Activated T-cell treated with anti-CD3 and anti-CD28 coated beads, Interleukin-2, amount 50 U/mL, for 24 hours (primary cell): ENCODE measurements at places on chromosomes 12 and 14.
A peak's percentile ranks its signal among the peaks of the same experiment; 100 is the strongest.

GRCh38 chr12:89789862-89790261, 81.2 kb upstream of the ATP2B1 start:
- H3K27me3 ChIP-seq, result no peaks in the 10 kb centered on the region
- H3K4me1 ChIP-seq, result peaks cover 2% of the 10 kb centered on the region
- no peak for DNase-seq
- H3K4me3 ChIP-seq, result no peak overlapping the region
- no peak overlapping the region for H3K27ac ChIP-seq

GRCh38 chr12:61412201-61412600, 848.0 kb upstream of the USP15 start:
- H3K27ac ChIP-seq, result no peak overlapping the region
- no peaks in the 10 kb centered on the region for H3K36me3 ChIP-seq
- H3K4me3 ChIP-seq, result no peak overlapping the region
- no peaks in the 10 kb centered on the region for H3K27me3 ChIP-seq
- no peak for DNase-seq
- H3K4me1 ChIP-seq, result no peaks in the 10 kb centered on the region

DNA sequence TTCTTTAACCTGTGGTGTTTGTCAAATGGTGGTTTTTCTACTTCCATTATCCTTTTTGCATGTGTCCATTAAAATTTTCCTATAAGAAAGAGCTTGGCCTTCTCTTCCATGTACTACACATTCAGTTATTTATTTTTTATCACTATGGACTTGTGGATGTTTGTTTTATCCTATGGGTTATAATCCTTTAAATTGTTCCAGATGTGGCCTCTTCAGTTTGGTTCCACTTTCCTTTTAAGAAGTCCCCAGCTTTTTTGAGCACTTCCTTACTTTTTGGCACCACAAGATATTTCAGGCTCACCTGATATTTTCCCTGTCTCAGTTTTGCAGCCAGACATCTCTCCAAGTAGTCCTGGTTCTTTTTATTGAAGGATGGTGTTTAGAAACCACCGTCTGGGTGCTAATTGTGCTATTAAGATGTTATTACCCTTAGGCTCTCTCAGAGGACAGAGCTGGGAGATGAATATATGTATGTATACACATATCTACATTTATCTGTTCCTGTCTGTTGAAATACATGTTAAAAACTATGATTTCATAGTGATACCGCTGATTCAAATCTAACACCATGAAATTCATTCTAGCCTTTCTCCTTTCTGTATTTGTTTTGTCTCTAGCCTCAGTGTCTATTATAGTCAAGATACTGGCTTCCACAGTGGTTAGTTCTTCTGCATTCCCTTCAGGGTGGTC, 408.5 kb upstream of the RGS6 start:
- peaks cover 19% of the 10 kb centered on the region for H3K36me3 ChIP-seq
- H3K4me3 ChIP-seq, result no peak overlapping the region
- peaks cover 36% of the 10 kb centered on the region for H3K4me1 ChIP-seq
- H3K27me3 ChIP-seq, result no peaks in the 10 kb centered on the region

- H3K27ac ChIP-seq, result peak overlapping the region; percentile 93
- no peak for DNase-seq
- H3K36me3 ChIP-seq, result peaks cover 100% of the 10 kb centered on the region
- H3K27me3 ChIP-seq, result no peaks in the 10 kb centered on the region
- peaks cover 92% of the 10 kb centered on the region for H3K4me1 ChIP-seq
Measured at GRCh38 chr14:61535032-61535431, 160.3 kb upstream of the HIF1A start.

- H3K27me3 ChIP-seq, result peaks cover 21% of the 10 kb centered on the region
- H3K4me3 ChIP-seq, result no peak overlapping the region
- no peaks in the 10 kb centered on the region for H3K4me1 ChIP-seq
- H3K36me3 ChIP-seq, result no peaks in the 10 kb centered on the region
- no peak for DNase-seq
Measured at GRCh38 chr12:2074792-2075191, 22.0 kb downstream of the CACNA1C start.

- H3K4me1 ChIP-seq, result peaks cover 31% of the 10 kb centered on the region
- DNase-seq, result peak; percentile 23
- no peak overlapping the region for H3K4me3 ChIP-seq
- no peaks in the 10 kb centered on the region for H3K27me3 ChIP-seq
- no peak overlapping the region for H3K27ac ChIP-seq
- no peaks in the 10 kb centered on the region for H3K36me3 ChIP-seq
Measured at GRCh38 chr14:92459030-92459949, 54.3 kb upstream of the RIN3 start.

DNA sequence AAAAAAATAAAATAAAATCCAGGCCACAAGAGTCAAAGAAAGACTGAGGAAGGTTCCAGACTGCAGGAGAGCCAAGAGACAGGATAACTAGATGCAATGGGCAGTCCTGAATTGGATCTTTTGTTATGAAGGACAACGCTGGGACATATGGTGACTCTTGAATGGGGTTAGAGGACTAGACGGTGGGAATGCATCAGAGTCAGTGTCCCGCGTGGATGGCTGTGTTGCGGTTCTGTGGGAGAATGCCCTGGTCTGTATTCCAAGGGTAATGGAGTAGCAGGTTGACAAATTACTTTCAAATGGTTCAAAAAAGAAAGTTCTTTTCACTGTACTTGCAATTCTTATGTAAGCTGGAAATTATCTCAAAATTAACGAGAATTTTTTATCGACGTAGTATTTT, 20.1 kb downstream of the SSH1 start:
- H3K4me3 ChIP-seq, result no peak overlapping the region
- H3K27me3 ChIP-seq, result no peaks in the 10 kb centered on the region
- H3K36me3 ChIP-seq, result peaks cover 68% of the 10 kb centered on the region
- peak overlapping the region; percentile 96 for H3K27ac ChIP-seq

- no peak for DNase-seq
- no peaks in the 10 kb centered on the region for H3K27me3 ChIP-seq
- no peak overlapping the region for H3K4me3 ChIP-seq
- H3K36me3 ChIP-seq, result peaks cover 32% of the 10 kb centered on the region
- H3K27ac ChIP-seq, result no peak overlapping the region
Measured at GRCh38 chr12:39605501-39605900, 14.1 kb downstream of the ABCD2 start.

DNA sequence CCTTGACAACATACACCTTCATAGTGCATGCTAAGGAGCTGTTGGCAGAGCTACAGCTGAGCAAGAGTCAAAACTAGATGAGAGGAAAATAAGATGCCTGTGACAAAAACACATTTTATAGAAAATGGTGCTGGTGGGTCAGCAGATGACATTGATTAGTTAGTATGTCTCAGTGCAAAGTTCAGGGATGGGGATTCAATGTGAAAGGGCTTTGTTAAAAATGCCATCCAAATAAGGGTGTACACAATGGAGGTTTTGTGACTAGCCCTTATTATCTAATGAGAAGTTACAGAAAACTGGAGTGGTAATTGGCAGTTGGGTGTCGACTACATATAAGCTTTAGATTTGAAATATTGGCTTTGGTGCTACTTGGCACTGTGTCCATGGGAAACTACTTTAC, 169.0 kb downstream of the MON2 start:
- H3K27me3 ChIP-seq, result peaks cover 65% of the 10 kb centered on the region
- H3K4me3 ChIP-seq, result no peak overlapping the region
- DNase-seq, result no peak
- no peak overlapping the region for H3K27ac ChIP-seq
- H3K4me1 ChIP-seq, result peaks cover 20% of the 10 kb centered on the region

DNA sequence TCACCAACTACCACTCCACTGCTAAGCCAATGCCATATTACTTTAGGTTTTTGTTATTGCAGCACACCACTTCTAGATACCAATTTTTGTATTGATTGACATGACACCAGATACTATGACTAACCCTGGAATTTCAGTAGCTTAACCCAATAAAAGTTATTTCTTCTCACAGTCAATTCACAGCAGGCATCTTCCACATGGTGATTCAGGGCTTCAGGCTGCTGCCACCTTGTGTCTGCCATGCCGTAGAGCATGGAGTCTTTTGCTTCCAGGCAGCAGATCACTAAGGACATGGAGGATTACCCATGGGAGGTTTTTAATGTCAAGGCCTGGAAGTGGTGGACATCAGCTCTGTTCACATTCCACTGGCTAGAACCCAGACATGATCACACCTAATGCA, 56.4 kb upstream of the LTA4H start:
- no peak overlapping the region for H3K4me3 ChIP-seq
- H3K4me1 ChIP-seq, result peaks cover 14% of the 10 kb centered on the region

DNA sequence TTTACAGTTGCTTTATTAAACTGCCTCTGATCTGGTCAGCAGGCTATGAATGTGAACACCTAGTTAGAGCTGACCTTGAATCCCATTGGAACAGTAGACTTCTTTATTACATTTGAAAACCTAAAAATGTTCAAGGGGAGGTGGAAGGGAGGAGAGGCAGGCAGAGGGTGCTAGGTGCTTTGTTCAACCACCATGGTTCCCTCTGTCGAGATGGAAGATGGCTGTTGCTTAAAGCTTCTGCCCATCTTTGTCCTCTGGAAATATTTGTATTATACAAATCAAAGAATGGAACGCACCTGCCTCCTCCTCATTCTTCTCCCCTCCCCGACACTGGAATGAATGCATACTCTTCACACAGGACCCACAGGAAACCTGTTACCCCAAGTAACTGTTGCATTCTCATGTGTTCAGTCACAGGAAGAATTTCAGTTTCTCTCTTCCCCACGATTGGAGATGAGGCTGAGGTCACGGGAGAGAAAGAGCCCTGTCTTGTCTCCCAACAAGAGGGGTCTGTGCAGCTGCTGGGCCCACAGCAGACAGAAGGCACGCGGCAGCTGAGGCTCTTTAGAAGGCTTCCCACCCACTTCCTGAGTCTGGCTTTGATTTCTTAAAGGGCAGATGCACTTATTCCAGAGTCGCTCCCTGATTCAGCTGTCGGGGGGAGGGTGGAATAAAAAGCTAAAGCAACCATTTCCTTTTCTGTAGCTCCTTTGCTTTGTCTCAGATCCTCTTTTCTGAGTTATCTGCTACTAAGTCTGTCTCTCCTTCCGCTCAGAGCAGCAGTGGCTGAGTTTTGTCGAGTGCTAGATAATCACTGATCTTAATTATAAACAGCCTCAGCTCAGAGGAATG, 217.9 kb upstream of the BTG1 start:
- peak; percentile 61 for DNase-seq
- peak overlapping the region; percentile 72 for H3K4me3 ChIP-seq
- peak overlapping the region; percentile 91 for H3K27ac ChIP-seq
- H3K27me3 ChIP-seq, result no peaks in the 10 kb centered on the region

- no peak for DNase-seq
- no peak overlapping the region for H3K27ac ChIP-seq
- no peaks in the 10 kb centered on the region for H3K36me3 ChIP-seq
- H3K4me3 ChIP-seq, result no peak overlapping the region
Measured at GRCh38 chr14:26330982-26331381, 266.9 kb downstream of the NOVA1 start.

GRCh38 chr12:47844264-47845019, 24.7 kb upstream of the HDAC7 start:
- H3K4me3 ChIP-seq, result no peak overlapping the region
- H3K27ac ChIP-seq, result no peak overlapping the region
- peaks cover 16% of the 10 kb centered on the region for H3K4me1 ChIP-seq
- no peaks in the 10 kb centered on the region for H3K27me3 ChIP-seq

GRCh38 chr14:23094666-23095195, at the start of gene ACIN1:
Gene ACIN1, minus strand, starts transcription at chr14:23095136. Its CDS starts 24 bp downstream, at chr14:23095112.
- H3K4me1 ChIP-seq, result peaks cover 53% of the 10 kb centered on the region
- no peak within 1 kb of the TSS for H3K27ac ChIP-seq
- no peaks in the 10 kb centered on the region for H3K27me3 ChIP-seq
- peaks cover 67% of the 10 kb centered on the region for H3K36me3 ChIP-seq

GRCh38 chr12:110577864-110578693, 5.0 kb downstream of the PPTC7 start:
- H3K27me3 ChIP-seq, result no peaks in the 10 kb centered on the region
- peaks cover 43% of the 10 kb centered on the region for H3K36me3 ChIP-seq
- DNase-seq, result no peak
- H3K4me1 ChIP-seq, result peaks cover 73% of the 10 kb centered on the region

DNA sequence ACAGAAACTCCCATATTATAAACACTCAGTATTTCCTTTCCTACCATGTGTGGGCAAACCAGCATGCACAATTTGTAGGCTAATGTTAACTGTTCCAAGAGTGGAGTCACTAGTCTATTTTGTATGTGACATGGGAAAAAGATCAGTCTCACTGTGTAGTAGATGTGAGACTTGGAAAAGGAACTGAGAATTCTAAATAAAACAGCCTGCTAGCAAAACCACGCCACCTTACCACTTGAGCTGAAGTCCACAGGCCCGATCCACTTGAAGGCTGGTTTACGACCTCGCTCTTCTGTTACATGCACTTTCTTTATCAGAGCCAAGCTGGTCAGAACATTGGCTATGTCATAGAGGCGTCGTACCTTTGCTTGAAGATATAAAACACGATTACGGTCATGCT, 22.5 kb downstream of the E2F7 start:
- no peaks in the 10 kb centered on the region for H3K4me1 ChIP-seq
- no peak overlapping the region for H3K27ac ChIP-seq
- peaks cover 17% of the 10 kb centered on the region for H3K36me3 ChIP-seq
- no peaks in the 10 kb centered on the region for H3K27me3 ChIP-seq
- DNase-seq, result no peak

- H3K4me1 ChIP-seq, result peaks cover 3% of the 10 kb centered on the region
- no peak for DNase-seq
- H3K4me3 ChIP-seq, result no peak overlapping the region
- H3K27ac ChIP-seq, result no peak overlapping the region
- no peaks in the 10 kb centered on the region for H3K36me3 ChIP-seq
Measured at GRCh38 chr12:101927036-101927435, 49.7 kb downstream of the DRAM1 start.

DNA sequence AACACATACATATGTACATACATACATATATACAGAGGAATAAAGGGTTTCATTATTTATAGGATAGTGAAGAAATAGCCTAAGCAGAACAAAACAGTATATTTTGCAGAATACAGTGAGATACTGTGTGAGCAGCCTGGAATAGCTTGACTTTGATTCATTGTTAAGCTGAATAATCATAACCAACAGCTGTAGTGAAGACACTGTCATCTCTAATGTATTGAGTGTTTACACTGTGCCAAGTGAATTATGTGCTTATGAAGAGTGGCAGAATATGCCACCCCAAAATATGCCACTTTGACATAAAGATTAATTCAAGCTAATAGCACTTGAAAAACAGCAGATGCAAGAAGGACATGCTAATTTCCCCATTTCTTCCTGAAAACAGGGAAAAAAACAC, 48.2 kb upstream of the LRFN5 start:
- no peaks in the 10 kb centered on the region for H3K36me3 ChIP-seq
- H3K4me3 ChIP-seq, result no peak overlapping the region
- no peaks in the 10 kb centered on the region for H3K27me3 ChIP-seq
- no peaks in the 10 kb centered on the region for H3K4me1 ChIP-seq

GRCh38 chr12:9977916-9978315, 6.7 kb downstream of the CLEC12A start:
- H3K27ac ChIP-seq, result no peak overlapping the region
- no peak overlapping the region for H3K4me3 ChIP-seq
- H3K4me1 ChIP-seq, result no peaks in the 10 kb centered on the region
- no peaks in the 10 kb centered on the region for H3K36me3 ChIP-seq

- no peak overlapping the region for H3K4me3 ChIP-seq
- H3K36me3 ChIP-seq, result peaks cover 10% of the 10 kb centered on the region
- H3K27ac ChIP-seq, result no peak overlapping the region
- no peaks in the 10 kb centered on the region for H3K27me3 ChIP-seq
- peaks cover 63% of the 10 kb centered on the region for H3K4me1 ChIP-seq
Measured at GRCh38 chr12:46385438-46385837, 12.9 kb upstream of the SLC38A2 start.

GRCh38 chr14:30656190-30656632, 34.1 kb downstream of the SCFD1 start:
- H3K27ac ChIP-seq, result no peak overlapping the region
- peak; percentile 35 for DNase-seq
- no peaks in the 10 kb centered on the region for H3K27me3 ChIP-seq
- no peak overlapping the region for H3K4me3 ChIP-seq
- no peaks in the 10 kb centered on the region for H3K4me1 ChIP-seq

- no peak overlapping the region for H3K27ac ChIP-seq
- peaks cover 6% of the 10 kb centered on the region for H3K36me3 ChIP-seq
- peak; percentile 12 for DNase-seq
- no peak overlapping the region for H3K4me3 ChIP-seq
- peaks cover 69% of the 10 kb centered on the region for H3K4me1 ChIP-seq
- H3K27me3 ChIP-seq, result no peaks in the 10 kb centered on the region
Measured at GRCh38 chr14:50069325-50069724, 47.0 kb downstream of the VCPKMT start.
